Left hindlimb (tissue), 1 donor: ENCODE measurements at places on chromosomes 1 and 21.

DNA sequence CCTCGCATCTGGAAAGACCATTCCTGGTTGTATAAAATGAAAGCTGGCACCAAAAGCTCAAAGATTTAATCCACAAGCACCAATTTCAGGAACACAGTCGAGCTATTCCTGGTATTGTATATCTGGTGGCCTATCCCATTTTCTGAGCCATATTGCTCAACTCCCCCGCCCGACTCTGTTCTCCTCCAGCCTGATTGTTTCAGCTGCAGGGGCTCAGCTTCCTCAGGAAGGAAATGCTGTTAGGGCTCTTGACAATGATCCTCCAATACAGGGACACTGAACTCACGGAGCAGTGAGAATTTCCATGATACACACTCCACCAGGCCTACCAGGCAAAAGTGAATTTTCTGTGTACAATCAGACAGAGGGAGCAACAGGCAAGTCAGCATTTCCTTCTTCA lies 16.9 kb upstream of the TDRD10 start:
- peak; percentile 45 for DNase-seq

DNA sequence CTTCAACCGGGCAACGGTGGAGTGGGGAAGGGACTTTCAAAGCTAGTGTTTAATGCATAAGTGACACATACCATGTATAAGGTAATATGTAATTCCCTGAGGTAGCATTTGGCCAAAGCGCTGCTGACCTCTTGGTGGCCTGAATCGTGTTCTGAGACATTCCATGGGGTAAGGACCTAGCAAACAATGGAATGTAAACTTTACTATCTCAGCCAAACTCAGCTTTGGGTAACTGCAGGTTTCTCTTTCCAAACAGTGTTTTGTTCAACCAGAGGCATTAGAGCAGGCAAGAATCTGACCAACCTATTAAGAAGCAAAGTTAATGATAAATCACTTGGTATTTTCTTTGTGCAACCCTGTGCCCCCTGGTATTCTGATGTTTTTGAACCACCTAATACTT lies 22.0 kb downstream of the TGFB2 start:
- no peak for DNase-seq

GRCh38 chr1:29255134-29255666 lies 18.9 kb downstream of the PTPRU start:
- peak; percentile 22 for DNase-seq

DNA sequence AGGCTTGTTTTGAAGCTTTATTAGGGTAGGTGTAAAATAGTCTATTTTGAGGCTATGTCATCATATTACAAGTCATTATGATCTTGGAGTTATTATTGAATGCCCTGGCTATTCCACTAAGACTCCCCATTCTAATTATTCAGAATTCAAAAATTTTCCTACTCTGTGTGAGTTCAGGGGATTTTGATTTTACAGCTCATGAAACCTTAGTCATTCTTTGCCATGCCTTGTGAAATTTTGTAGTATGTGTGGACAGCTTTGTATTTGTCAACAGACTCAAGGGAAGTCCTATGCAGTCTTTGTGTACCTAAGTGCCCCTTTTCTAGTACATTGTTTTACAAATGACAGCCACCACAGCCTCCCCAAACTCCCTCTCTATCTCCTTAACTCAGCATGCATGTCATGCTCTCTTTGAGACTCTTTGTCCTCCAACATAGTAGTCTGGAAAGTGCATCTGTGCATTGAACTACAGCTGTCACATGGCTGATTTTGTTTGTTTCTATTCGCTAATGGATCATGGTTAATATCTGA lies 28.0 kb downstream of the CD1D start:
- DNase-seq: no peak

GRCh38 chr1:111139956-111140679 lies at the start of the genes CEPT1 and DRAM2:
CEPT1 (plus strand) TSS chr1:111140223; CDS start chr1:111147715, 7,492 bp downstream.
DRAM2 (minus strand) TSS chr1:111140093; CDS start chr1:111131554, 8,539 bp downstream.
- peak; percentile 95 for DNase-seq

GRCh38 chr1:213050745-213051126 lies 305 bp upstream of the RPS6KC1 start:
- DNase-seq: no peak

GRCh38 chr21:46055863-46056281 lies 42.0 kb upstream of the COL6A2 start:
- no peak for DNase-seq

- DNase-seq: no peak
Observed at GRCh38 chr1:117673405-117673804, 67.6 kb downstream of the TENT5C start.

- DNase-seq: no peak
Observed at GRCh38 chr1:162333991-162334390, 42.7 kb downstream of the SPATA46 start.

DNA sequence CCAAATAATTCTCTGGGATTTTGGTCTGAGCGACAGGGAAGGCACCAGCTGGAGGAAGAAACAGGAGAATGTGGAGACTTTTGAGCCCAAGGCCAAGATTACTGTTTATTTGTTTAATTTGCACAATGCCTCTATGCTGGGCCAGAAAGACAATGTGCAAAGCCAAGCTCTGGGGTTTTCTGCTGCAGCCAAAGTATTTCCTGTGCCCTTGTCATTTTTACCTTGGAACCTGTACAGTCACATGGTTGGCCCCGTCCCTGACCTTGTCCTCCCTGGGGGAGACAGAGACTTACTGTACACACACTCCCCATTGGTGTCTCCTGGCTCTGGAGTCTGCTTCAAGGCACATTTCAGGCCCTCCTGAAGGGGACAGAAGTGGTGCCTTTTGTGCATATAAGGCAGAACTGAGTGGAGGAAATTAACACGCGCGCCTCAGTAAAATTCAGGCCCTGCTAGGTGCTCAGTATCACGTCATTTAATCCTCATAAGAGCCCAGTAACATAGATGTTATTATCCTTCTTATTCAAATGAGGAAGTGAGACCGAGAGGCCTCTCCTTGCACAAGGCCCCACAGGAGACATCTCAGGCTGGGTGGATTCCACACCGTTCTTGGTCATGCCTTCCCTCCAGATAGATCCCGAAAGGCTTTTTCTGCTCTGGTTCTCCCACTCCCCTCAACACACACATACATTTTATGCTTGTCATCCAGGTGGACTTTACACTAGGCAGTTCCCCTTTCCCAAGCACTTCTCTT lies 21.1 kb downstream of the C1orf115 start:
- DNase-seq: no peak

- DNase-seq: no peak
Observed at GRCh38 chr1:61326713-61327112, 244.4 kb downstream of the NFIA start.

- DNase-seq: no peak
Observed at GRCh38 chr21:24260751-24261150, 1346.5 kb downstream of the MRPL39 start.

DNA sequence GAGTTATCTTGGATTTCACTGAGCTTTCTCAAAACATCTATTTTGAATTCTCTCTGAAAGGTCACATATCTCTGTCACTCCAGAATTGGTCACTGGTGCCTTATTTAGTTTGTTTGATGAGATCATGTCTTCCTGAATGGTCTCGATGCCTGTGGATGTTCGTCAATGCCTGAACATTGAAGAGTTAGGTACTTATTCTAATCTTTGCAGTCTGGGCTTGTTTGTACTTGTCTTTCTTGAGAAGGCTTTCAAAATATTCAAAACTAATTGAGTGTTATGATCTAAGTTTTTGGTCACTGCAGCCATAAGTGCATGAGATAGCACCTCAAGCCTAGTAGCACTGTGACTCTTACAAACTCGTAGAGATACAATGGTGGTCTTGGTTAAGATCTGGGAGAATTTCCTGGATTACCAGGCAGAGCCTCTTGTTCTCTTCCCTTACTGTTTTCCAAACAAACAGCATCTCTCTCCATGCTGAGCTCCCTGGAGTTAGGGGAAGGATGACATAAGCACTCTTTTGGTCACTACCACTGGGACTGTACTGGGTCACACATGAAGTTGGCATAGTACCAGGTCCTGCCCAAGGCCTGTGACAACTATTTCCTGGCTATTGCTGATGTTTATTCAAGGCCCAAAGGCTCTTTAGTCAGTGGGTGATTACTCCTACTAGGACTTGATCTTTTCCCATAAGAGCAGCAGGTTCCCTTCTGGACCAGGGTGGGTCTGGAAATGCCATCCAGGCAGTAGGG lies 25.6 kb downstream of the SLC22A15 start:
- DNase-seq: no peak

GRCh38 chr1:17230671-17231310 lies 18.1 kb upstream of the PADI3 start:
- DNase-seq: no peak

DNA sequence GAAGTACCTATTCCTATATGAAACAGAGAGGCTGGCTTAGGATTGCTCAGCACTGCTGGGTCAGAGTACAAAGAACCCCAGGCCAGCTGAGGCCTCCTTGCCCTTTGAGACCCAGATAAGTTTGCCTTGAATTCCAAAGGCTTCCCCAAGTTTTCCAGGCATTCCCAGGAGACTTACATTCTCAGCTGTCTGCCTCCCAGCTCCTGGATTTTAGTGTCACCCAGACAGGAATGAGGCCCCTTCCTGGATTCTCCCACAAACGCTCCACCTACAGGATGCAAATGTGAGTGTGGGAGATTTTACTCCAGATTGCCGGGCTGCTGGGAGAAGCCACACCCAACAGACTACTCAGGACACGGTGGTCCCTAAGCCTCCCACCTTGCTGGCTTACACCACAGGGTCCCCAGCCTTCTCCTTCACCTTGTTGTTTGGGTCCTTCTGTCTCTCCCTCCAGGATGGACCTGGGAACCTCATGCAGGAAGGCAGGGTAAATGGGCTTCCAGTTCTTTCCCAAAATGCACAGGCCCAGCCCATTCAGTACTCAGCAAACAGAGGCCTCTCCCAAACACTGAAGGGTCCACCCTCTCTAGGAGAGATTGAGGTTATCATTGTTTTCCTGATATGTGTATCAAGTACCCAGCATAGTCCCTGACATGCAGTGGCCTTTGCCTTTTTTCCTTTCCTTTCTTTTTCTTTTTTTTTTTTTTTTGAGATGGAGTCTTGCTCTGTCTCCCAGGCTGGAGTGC lies 10.6 kb downstream of the RHBG start:
- no peak for DNase-seq

- no peak for DNase-seq
Observed at GRCh38 chr1:213692321-213692720, 295.5 kb upstream of the PROX1 start.

GRCh38 chr1:8560611-8561544 lies 243.0 kb downstream of the SLC45A1 start:
- DNase-seq: no peak

GRCh38 chr21:16983420-16983819 lies 529.4 kb upstream of the CXADR start:
- DNase-seq: no peak

DNA sequence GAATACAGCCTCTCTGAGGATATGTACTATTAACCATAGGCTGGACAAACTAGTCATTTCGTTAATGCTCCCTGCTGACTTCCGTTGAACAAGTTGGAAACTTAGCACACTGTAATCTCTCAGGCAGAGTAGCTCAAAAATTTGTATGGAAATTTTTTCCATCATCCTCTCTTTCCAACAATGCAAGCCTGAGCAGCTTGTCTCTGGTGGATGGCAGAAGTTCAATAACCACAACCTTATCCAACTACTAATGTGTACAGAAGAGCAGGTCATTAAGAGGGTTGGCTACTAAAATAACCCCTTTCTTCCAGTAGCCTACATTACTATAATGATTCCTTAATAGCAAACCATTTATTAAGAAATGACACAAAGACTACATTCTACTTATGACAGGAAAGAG lies 262.3 kb downstream of the NFIA start:
- DNase-seq: no peak

- DNase-seq: no peak
Observed at GRCh38 chr1:204567071-204567470, 50.9 kb downstream of the MDM4 start.

GRCh38 chr21:21241391-21241790 lies 243.2 kb downstream of the NCAM2 start:
- no peak for DNase-seq

GRCh38 chr1:61612602-61613001 lies 112.3 kb downstream of the TM2D1 start:
- DNase-seq: no peak

- DNase-seq: no peak
Observed at GRCh38 chr1:3968851-3969250, 68.8 kb upstream of the C1orf174 start.

- no peak for DNase-seq
Observed at GRCh38 chr21:37965088-37965805, 49.0 kb upstream of the KCNJ6 start.

DNA sequence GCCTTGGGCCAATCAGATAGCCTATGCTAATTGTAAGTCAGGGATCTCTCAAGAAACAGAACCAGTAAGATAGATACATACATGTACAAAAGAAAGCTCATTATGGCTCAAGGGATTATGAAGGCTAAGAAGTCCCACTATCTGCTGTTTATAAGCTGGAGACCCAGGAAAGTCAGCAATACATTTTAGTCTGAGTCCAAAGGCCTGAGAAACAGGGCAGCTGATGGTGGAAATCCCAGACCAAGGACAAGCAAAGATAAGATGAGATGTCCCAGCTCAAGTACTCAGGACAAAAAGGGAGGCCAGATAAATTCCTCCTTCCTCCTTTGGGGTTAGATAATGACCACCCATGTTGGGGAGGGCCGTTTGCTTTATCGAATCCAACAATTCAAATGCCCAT lies 269.9 kb downstream of the AJAP1 start:
- DNase-seq: no peak

- DNase-seq: no peak
Observed at GRCh38 chr1:11885916-11886315, 27.2 kb upstream of the NPPB start.

DNA sequence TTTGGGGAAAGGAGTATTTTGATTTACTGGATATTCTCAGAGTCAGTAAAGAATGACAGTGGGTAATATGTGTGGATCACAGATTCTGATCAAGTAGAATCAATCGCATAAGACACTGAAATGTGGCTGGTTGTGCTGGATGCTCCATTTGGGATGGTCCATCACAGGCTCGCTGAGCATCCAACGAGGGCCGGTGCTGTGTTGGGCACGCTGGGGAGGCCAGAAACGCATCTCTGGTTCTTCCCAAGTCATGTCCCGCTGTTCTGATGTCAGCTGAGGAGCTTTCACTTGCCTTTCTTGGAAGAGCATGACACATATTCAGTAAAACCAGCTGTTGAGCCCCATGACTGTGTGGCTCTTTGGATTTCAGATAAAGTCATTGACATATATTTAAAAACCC lies 72.0 kb downstream of the UMODL1 start:
- DNase-seq: no peak

DNA sequence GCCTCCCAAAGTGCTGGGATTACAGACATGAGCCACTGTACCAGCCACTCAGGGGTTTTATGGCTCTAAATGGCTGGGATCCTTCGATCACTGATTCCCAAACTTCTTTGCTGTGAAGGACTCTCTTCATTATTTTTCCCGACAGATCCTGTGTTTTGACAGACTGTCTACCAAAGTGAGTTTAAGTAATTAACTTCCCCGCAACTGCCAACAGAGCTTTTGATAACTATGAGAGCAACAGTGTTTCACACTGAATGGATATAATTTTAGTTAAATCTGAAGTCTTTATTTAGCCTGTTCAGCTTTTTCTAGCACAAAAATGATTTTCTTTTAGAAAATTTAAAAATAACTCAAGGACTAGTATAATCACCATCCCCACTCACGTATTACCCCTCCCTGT lies 12.6 kb upstream of the RABIF start:
- no peak for DNase-seq

- no peak for DNase-seq
Observed at GRCh38 chr1:197763769-197764168, 11.5 kb downstream of the DENND1B start.

- no peak for DNase-seq
Observed at GRCh38 chr1:53562981-53563379, 103.8 kb downstream of the DMRTB1 start.

GRCh38 chr1:115433483-115433882 lies 95.4 kb upstream of the NGF start:
- no peak for DNase-seq

- DNase-seq: no peak
Observed at GRCh38 chr1:173418107-173418985, 58.8 kb upstream of the PRDX6 start.

GRCh38 chr1:226274138-226274537 lies 34.8 kb downstream of the LIN9 start:
- no peak for DNase-seq
